ENCODE measurements at places on chromosomes 5 and 9.

- DNase-seq: no peak
Measured at GRCh38 chr5:164763206-164763605, 1257.8 kb downstream of the MAT2B start.

GRCh38 chr5:136906545-136906944 lies 541.2 kb upstream of the TRPC7 start:
- no peak for DNase-seq

DNA sequence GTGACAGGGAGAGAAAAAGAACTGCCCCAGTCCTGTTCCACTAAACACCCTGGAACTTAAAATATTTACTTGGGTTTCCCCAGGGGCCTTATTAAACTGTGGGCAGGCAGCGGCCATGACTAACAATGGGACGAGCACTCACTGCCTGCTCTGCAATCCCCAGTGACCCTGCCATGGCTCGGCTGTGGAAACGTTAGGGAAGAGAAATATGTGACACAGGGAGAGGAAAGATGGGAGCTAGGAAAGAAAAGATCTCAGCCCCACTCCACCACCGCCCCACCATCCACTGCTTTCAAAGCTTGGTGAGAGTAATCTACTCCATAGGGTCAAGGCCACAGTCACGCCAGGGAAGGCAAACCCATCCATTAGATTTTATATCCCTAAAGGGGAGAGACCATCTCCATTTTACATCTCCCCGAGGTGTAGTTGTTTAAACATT lies 117.6 kb downstream of the EFNA5 start:
- no peak for DNase-seq

GRCh38 chr5:87340716-87341115 lies 72.0 kb downstream of the CCNH start:
- DNase-seq: no peak

DNA sequence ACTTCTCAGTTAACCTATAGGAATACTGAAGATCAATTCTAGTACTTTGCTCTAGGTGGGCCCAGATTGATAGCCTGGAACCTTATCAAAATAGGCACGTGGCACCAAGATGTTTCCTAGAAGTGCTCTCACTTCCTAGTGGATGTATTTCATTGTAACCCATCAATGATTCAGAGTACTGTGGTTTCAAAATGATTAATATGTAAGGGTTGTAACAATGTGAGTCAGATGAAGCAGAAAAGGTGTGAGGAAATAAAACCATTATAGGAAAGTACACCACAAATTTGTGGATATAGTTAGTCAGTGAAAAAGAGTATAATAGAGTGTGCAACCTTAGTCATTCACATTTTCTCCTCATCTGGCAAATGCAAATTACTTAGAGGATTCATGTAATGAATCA lies 177.3 kb upstream of the FST start:
- no peak for DNase-seq

- DNase-seq: no peak
Measured at GRCh38 chr5:164053123-164053522, 547.7 kb downstream of the MAT2B start.

DNA sequence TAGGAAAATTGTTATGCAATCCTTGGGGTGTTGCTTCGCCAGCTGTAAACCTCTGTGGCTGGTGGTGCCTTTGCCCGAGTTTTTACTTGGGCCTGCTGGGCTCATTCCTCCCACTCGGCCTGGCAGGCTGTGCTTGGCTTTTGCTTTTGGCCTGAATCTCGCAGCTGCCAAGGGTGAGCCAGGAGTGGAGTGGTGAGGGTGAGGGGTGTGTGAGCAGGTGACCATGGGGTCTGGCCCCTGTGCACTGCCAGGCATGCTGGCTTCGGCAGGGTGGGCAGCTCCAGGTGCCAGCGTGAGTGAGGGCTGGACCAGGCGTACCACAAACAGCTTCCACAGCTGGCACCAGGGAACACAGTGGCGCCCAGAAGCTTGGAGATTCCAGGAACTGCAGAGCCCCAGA lies 12.6 kb upstream of the DHFR start:
- no peak for DNase-seq

- DNase-seq: no peak
Measured at GRCh38 chr5:38207343-38207742, 51.0 kb upstream of the EGFLAM start.

DNA sequence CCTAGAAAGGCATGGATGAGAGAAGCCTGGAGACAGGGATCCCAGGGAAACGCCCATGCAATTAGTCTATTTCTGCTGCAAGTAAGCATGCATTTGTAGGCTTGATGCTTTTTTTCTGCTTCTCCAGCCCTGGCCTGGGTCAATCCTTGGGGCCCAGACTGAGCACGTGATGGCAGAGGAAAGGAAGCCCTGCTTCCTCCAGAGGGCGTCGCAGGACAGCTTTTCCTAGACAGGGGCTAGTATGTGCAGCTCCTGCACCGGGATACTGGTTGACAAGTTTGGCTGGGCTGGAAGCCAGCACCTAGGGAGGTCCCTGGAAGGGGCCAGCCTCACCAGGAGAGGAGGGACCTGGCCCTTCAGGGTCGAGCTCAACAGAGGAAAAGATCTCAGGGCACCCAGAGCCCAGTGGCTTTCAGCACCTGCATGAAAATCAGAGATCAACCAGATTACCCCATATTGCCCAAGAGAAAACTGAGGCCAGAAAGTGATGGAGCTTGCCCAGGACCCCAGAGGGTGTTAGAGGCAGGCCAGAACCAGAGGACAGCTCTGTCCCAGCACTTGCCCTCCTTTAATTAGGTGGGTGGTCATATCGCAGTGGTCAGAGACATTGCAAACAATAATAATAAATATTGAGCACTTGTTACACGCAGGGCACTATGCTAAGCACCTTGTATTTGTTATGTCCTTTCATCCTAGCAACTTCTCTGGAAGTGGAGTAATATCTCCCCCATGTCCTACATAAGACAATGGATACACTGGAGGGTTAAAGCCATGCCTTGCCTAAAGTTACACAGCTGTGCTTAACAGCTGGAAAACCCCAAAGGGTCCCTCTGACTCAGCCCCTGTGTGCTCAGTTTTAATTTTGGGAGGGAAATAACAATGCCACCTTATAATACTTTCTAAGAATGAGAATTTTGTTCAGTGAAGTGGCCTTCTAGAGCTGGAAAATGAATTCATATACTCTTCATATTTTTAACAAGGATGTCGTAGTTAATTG lies 67.1 kb downstream of the KLF4 start:
- DNase-seq: no peak
